PC-9 (cell line): ENCODE measurements at places on chromosomes 11 and 22. TPM values are rescaled to one million over a fixed set of nuclear protein-coding genes. Genes with fewer than 3 reads are reported as not detected.
A peak's percentile ranks its signal among the peaks of the same experiment; 100 is the strongest.

Gene GLYATL1
- total RNA-seq: not detected in 2 replicates

Gene ARAP1
- total RNA-seq: 151 and 184 TPM in 2 replicates

Gene SLC1A2
- 0.09 and 0.38 TPM in 2 replicates for total RNA-seq

- H3K4me1 ChIP-seq: no peaks in the 10 kb centered on the region
- H3K27ac ChIP-seq: no peak overlapping the region
- no peak overlapping the region for H3K4me3 ChIP-seq
- DNase-seq: no peak
- H3K36me3 ChIP-seq: no peaks in the 10 kb centered on the region
Measured at GRCh38 chr22:31223786-31224191, 11.7 kb downstream of the LIMK2 start.

GRCh38 chr11:83454674-83455073, 168.5 kb upstream of the CCDC90B start:
- DNase-seq: no peak
- no peaks in the 10 kb centered on the region; the same call in 1 of the 2 replicates for H3K27me3 ChIP-seq
- H3K36me3 ChIP-seq: no peaks in the 10 kb centered on the region
- no peak overlapping the region for H3K4me3 ChIP-seq

GRCh38 chr22:41237707-41238569, 2.8 kb downstream of the CHADL start:
- no peak overlapping the region for H3K27ac ChIP-seq
- H3K36me3 ChIP-seq: no peaks in the 10 kb centered on the region
- DNase-seq: peak; percentile 42
- no peaks in the 10 kb centered on the region for H3K4me1 ChIP-seq
- H3K4me3 ChIP-seq: peak overlapping the region; percentile 50; the same call in 1 of the 2 replicates
- H3K27me3 ChIP-seq: no peaks in the 10 kb centered on the region

DNA sequence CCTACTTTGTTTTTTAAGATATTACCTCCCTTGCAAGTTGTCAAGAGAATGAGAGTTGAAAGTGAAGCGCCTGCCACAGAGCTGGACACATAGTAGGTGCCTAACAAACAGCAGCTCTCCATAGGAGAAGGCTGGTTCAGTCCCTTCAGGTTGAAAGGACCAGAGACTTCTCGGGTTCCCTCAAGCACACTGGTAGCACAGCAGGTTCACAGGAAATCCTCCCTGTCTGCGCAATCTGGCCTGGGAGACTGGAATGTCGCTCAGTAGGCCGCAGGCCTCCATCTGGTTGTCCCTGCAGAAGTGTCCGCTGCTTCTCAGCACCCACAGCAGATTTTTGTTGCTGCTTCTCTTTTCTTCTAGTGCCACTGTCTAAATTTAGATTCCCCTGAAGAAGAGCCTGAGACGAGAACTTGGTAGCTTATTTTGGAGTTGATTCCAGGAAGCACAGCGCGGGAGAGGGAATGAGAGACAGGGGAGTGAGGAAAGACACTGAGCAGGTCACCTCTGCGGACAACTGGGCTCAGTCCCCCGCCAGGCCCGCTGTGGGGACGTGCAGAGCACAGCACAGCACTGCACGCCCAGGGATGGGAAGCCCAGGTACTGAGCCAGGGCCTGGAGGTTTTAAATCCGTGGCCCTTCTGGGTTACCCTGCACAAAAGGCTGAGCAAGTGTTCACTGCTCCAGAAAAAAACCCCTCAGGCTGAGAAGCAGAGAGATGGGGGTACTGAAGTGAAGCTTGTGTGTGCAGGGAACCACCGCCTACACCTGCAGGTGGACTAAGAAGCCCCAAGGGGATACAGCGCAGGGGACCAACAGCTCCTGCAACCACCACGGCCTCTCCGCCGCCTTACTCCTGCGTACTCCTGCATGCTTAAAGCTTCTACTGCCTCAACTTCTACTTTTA, 31.6 kb downstream of the RBX1 start:
- H3K4me3 ChIP-seq: no peak overlapping the region
- no peaks in the 10 kb centered on the region for H3K27me3 ChIP-seq
- no peak for DNase-seq
- H3K4me1 ChIP-seq: no peaks in the 10 kb centered on the region
- no peak overlapping the region for H3K27ac ChIP-seq

GRCh38 chr11:11297578-11297977, 55.5 kb downstream of the CSNK2A3 start:
- H3K4me1 ChIP-seq: no peaks in the 10 kb centered on the region
- no peak overlapping the region for H3K27ac ChIP-seq
- H3K27me3 ChIP-seq: peaks cover 59% of the 10 kb centered on the region
- H3K4me3 ChIP-seq: no peak overlapping the region
- no peak for DNase-seq

GRCh38 chr11:61756452-61757212, 4.2 kb downstream of the MYRF start:
- peak; percentile 79 for DNase-seq
- H3K27ac ChIP-seq: peak overlapping the region; percentile 68
- no peaks in the 10 kb centered on the region for H3K36me3 ChIP-seq
- peaks cover 22% of the 10 kb centered on the region for H3K4me1 ChIP-seq

- H3K4me3 ChIP-seq: peak overlapping the region; percentile 83; the same call in 1 of the 2 replicates
- DNase-seq: no peak
- H3K4me1 ChIP-seq: peaks cover 28% of the 10 kb centered on the region
- no peaks in the 10 kb centered on the region for H3K27me3 ChIP-seq
- no peak overlapping the region for H3K27ac ChIP-seq
- H3K36me3 ChIP-seq: no peaks in the 10 kb centered on the region
Measured at GRCh38 chr22:25404928-25405816, 159.3 kb upstream of the GRK3 start.

DNA sequence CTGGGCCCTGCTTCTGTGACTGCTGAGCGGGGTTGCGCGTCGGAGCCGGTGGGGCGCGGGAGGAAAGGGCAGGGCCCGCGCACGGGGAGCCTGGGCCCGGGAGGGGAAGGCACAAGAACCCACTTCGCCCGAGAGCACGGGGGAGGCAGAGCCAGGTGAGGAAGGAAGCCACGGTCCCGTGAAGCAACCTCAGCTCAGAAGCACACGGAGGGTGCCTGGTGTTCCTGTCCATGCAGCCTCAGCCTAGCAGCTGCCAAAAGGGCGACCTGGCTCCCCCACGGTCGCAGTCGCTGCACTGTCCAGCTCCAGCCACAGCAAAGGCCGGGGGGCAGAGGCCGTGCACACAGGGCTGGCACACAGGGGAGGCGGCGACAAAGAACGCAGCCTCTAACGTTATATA, 9.3 kb upstream of the CDC42BPG start:
- H3K4me3 ChIP-seq: no peak overlapping the region
- no peak for DNase-seq
- peaks cover 96% of the 10 kb centered on the region for H3K4me1 ChIP-seq
- peaks cover 18% of the 10 kb centered on the region; the same call in 1 of the 2 replicates for H3K36me3 ChIP-seq
- no peaks in the 10 kb centered on the region for H3K27me3 ChIP-seq
- 0 out of 2 replicates have a peak overlapping the region, but pooled peaks have one; percentile 84 for H3K27ac ChIP-seq
